ENCODE measurements at places on chromosomes 11 and 22. TPM values are rescaled to one million over a fixed set of nuclear protein-coding genes. Genes with fewer than 3 reads are reported as not detected.

The MYO7A gene
- total RNA-seq, result 0.16 TPM

The GAL gene
- total RNA-seq, result 0.49 TPM

The SCN3B gene
- total RNA-seq, result 0.49 TPM

The LAYN gene
- total RNA-seq, result 9.6 TPM

The DEUP1 gene
- not detected for total RNA-seq

The PATE2 gene
- not detected for total RNA-seq

The HOATZ gene
- total RNA-seq, result not detected

The ART1 gene
- total RNA-seq, result not detected

The GNG3 gene
- not detected for total RNA-seq

The PRR5L gene
- 21.5 TPM for total RNA-seq

The SYT9 gene
- total RNA-seq, result not detected

The SPON1 gene
- 52.2 TPM for total RNA-seq

The SLC17A6 gene
- total RNA-seq, result not detected

The CHKB gene
- 22.9 TPM for total RNA-seq

The IL18 gene
- total RNA-seq, result not detected

The CCDC188 gene
- 10.1 TPM for total RNA-seq

The ADM gene
- 1,020 TPM for total RNA-seq

The ANO5 gene
- not detected for total RNA-seq

The CD3E gene
- total RNA-seq, result not detected

The OR52I1 gene
- not detected for total RNA-seq

The EFCAB6 gene
- 0.65 TPM for total RNA-seq

The CTSF gene
- total RNA-seq, result 72.4 TPM
